Psoas muscle (tissue), 8 donors: ENCODE measurements at places on chromosomes 7 and 10. TPM values are rescaled to one million over a fixed set of nuclear protein-coding genes. Genes with fewer than 3 reads are reported as not detected.
A peak's percentile ranks its signal among the peaks of the same experiment; 100 is the strongest.

- DNase-seq: no peak
These were observed 10.1 kb downstream of the LANCL2 start for GRCh38 chr7:55375237-55375636.

DNA sequence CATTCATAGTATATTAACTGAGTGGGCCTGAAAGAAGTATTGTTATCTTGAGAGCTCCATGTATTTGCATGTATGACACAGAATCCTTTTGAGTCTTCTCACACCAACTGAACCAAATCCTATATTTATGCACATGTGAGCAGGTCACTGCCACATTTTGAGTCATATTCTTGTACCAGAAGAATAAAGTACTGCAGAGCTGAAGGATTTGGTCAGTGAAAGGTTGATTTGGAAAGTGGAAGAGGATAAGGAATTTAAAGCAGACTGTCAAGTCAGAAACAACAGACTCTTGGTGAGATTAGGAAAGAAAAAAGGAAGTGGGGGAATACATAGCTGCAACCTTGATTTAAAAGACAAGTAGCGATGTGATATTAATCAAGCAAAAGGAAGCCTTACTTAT is 121.8 kb downstream of the ARID5B start:
- no peak for DNase-seq

DNA sequence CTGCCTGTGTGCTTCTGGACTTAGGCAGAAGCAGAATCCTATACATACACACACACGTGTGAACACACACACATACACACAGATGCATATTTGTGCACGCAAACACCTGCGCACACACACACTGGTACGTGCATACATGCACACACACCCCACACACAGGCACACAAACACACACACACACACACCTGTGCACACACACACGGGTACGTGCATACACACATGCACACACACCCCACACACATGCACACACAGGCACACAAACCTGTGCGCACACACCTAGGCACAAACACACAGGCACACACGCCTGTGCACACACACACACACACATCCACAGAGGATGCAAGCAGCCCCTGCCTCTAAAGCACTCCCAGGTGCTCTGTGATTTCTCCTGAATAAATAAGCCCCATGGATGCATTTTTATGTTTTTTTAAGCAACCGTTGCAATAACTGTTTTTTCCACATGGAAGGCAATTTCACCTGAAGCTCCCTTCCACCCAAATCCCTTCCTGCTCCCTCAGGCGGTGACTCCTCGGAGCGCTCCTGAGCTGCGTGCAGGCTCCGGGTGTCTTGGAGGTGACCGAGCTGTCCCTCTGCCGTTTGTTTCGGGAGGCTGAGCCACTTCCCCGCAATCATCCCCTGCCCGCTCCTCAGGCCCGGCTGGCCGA is 41.5 kb upstream of the PDGFA start:
- DNase-seq: no peak

The CLDN3 gene
- not detected for total RNA-seq

- DNase-seq: no peak
These were observed 35.0 kb downstream of the CNNM1 start for GRCh38 chr10:99364125-99364524.

DNA sequence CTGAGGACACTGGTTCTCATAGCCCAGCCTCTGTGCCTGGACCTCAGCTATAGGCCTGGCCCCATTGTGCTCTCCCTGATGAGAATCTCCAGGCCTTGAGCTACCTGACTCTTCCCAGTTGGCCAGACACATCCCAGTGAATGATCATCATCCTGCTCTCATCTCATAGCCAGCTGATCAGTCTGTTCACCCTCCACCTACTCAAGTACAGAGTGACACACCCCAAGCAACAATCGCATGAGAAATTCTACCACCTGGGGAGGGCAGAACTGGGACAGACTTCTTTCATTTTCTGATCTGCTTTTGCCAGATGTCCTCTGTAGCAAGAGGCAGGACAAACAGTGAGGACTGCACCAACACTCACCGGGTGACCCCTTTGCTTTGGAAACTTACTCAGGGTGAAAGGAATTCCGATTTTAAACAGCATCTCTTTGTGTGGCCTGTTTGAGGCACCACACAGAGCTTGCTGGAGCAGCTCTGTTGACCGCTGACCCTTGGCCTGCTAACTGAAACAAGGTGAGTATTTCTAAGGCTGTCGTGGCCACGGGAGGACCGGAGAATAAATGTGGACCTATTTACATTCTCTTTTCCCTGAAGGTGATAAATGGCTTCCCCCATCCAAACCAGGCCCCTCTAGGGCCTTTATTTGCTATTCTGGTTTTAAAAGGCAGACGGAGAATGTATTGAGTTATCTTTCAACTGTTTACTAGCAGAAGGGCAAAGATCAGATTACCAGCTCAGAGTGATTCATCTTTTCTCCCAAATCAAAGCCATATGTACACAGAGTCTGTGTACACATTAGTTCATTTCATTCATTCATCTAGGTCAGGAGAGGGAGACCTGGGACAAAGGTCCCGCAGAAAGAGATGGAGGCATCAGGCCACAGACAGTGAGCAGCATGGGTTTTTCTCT is 181.4 kb upstream of the TNS3 start:
- DNase-seq: no peak

- no peak for DNase-seq
These were observed 709.4 kb downstream of the AUTS2 start for GRCh38 chr7:70307544-70308106.

The TMEM178B gene
- total RNA-seq: 4.2 TPM

DNA sequence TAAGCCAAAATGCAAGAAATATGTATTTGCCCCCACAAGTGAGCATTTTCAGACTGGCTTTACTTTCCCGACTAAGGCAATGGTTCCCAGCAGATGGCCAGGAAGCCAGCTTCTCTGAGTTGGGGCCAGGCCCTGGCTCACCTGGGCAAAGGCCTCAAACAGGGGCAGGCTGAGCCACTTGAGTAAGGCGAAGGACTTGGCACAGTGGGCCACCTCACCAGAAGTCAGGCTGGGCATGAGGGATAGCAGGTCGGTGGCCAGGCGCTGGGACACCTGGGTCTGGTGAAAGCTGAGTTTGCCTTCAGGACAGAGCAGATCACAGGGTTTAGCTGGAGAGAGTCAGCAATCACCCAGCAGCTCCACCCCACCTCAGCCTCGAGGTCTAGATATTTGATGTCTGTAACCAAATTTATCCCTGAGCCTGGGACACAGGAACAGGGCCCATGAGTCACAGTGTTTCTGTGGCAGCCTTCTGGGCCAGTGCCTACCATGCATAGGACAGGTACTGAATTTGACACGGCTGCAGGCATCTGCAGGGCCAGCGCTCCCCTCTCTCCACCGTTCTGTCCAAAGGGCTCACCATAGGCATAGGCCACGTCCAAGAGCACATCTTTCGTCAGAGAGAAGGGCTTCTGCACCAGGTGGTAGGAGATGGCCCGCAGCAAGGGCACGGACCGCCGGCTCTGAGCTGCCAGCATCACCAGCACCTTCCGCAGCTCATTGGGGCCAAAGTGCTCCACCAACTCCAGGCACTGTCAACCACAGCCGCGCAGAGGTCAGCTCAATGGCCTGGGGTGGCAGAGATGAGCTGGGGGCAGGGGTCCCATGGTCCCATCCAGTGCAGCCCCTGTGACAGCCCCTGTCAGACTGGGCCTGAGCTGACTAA is 7.3 kb downstream of the TBRG4 start:
- no peak for DNase-seq

The PSMC2 gene
- total RNA-seq: 244 TPM

DNA sequence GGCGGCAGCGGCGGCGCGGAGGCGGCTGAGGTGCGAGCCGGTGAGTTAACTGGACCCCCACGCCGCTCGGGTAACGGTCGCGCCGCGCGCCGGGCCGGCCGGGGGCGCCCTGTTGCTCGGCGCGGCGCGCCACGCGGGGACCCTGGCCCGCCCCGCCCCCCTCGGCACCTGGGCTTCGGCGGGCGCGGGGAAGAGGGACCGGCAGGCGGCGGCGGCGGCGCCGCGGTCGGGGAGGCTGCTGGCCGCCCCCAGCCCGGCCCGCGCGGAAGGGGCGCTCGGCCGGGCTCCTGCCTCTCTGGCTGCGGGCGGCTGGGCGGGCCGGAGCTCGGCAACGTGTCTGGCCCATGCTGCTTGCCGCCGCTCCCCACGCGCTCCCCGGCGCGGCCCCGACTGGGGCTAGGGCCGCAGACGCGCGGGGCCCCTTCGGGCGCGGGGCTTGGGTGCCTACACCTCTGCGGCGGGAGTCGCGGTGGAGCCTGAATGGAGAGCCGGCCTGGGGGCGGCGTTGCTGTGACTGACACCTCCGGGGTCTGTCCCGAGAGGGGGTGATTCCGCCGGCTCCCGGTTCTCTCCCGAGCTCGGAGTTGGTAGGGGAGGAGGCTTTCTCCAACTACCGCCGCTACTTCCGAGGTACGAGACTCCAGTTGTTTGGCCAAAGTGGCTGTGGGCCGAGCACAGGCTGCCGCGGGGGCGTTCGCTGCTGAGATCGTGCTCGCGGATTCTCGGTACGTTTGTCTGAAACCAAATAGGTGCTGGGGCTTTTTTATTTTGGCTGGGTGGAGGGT is 494 bp downstream of the PALS2 start:
- DNase-seq: peak; percentile 50

DNA sequence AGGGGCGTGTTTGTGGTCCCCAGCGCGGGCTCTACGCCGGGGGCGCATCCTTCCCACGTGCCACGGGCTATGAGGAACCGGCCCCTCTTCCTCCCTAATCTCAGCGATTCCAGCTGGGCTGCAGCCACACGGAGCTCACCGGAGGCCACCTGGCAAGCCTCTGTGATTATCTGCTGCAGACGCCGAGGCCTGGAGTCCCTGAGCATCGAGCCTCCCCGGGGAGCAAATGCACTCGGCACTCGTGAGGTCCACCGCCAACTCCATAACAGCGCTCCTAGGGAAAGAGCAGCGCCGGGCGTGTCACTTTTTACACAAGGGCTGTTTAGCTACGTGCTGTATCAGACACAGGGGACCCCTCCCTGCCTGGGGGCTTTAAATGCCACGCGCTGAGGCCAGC is 101.2 kb downstream of the DYNC2I1 start:
- DNase-seq: no peak

The HTR7 gene
- 0.27 TPM for total RNA-seq

The CPA2 gene
- total RNA-seq: not detected

- DNase-seq: no peak
These were observed 34.2 kb upstream of the SH2B2 start for GRCh38 chr7:102252366-102252982.

- DNase-seq: no peak
These were observed 9.2 kb upstream of the CAV2 start for GRCh38 chr7:116490351-116490750.

- DNase-seq: no peak
These were observed 167.1 kb upstream of the FAM3C start for GRCh38 chr7:121563177-121563576.

The SNX10 gene
- 1.4 TPM for total RNA-seq

DNA sequence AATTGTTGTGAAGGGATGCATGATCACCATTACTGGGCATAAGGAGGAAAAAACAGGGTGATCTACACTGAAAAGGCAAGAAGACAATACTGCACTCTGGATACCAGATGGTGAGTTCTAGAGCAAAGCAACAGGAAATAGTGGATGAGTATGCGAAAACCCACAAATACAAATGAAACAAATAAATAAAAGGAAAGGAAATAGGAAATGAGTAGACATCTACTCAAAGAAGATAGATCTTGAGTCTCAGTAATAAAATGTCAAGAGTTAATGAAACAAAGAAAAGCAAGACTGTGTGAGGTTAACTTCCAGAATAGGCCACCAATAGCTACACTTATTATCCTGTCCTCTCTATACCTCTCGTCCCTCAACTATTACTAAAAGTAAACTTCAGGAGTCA is 11.7 kb downstream of the ORC5 start:
- no peak for DNase-seq

DNA sequence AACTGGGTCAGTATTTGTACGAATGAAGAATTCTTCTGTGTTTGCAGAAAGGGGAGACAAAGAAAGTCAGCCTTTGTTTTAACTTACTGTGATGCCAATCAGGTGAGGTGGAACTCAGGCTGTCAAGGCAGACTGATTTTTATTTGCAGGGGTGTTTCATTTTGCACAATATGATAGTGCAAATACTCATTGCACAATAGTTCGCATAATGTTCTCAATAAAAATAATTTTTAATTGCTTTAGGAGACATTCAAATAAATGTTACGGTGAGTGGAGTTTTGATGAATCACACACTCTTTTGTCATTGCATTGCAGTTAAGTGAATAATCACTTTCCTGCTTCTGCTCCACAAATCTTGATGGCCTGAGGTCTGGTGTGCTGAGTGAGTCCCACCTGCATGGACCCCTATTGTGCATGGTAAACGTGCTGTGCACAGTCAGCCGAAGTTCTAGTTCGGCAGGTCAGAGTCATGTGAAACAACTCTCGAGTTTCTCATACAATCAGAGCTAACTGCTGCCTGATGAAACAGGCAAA is 141.3 kb upstream of the FZD8 start:
- no peak for DNase-seq

The CDHR1 gene
- total RNA-seq: not detected

The PLEKHA1 gene
- total RNA-seq: 61.8 TPM

The AKR1D1 gene
- not detected for total RNA-seq

The ADIRF gene
- 19.1 TPM for total RNA-seq
